ENCODE measurements at places on chromosomes 2 and 18.

GRCh38 chr18:37409878-37410277, 155.7 kb downstream of the CELF4 start:
- DNase-seq: no peak

DNA sequence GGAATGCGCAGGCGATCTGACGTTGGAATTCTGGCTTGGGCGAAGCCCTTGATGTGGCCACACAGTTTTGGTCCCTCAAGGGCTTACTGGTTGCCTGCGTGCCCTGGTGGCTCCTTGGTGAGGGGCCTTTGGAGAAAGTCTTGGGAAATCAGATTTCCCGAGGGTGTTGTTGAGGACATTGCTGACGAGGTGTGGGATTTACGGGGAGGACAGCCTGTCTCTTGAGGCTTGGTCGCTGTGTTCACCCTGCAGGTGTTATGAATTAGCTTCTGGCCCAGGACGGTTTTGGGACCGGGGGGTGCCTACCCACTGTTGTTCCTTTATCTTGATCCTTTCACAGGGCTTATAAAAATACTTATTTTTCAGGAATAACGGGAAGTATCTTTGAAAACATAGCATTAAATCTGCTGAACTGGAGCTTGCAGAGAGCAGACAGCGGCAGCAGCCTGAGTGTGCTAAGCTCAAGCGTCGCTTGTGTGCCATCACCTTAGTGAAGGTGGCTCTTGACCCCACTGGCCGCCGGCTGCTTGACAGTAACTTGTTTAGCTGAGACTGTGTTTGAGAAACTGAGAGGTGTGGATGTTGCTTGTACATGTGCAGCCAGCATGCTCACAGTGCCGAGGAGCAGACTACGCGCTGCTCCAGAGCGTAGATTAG, 4.2 kb downstream of the CTDP1 start:
- no peak for DNase-seq

DNA sequence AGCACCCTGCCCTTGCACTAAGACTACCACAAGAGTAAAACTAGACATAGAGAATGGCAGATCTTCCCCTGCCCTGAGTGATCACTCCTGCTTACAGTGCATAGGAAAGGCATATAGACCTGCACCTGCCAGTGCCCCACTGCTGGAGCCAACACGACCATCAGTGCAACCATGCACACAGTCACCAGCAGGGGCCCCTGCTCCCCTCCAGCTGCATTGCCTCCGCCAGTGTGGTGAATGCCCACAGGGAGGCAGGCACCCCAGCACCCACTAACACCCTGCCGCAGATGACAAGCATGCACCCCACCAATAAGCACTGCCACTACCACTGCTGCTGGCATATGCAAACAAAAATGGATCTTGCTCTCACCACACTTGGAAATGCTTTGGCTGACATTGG, 478.8 kb downstream of the ADCYAP1 start:
- DNase-seq: no peak

DNA sequence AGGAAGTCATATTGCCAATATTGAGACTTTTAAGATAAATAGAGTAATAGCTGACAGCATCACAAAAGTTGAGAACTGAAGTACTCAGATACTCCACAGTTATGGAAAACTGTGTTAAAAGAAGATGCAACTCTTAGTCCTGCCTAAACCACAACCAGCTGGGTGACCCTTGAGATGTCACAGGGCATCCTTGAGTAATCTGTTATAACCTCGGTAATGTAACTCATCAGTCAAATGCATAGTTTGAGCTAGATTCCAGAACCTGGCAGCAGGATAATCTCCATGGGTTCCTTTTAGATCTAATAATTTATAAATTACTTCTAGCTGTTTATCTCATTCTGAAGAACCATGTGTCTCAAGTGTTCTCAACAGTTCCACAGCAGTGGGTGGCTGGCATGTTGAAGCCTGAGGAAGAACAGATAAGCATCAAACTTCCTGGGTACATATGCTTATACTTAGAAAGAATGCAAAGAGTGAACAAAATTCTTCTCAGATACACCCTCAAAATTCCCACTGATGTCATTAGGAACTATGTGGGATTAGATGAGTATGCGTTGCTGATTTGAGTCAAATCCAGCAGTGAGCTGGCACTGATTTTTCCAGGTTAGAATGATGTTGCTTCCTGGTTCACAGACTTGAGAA, 304.1 kb upstream of the ERBB4 start:
- DNase-seq: no peak

GRCh38 chr2:11703700-11704099, 33.7 kb upstream of the NTSR2 start:
- no peak for DNase-seq

DNA sequence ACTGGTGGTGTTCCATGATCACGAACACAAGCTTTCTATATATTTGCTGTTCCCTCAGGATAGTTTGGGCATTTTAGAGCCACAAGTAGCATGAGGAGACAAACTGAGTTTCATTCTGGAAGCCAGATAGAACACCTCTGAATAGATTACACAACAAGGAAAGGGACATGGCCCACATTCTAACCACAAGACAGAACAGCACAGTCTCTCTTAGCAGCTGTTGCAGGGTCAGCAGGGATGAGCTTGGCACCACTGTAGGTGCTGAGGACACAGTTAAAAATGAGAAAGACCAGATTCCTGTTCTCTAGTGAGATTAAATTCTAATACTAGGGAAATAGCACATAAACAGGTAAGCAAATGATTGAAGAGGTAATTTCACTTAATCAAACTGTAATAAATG, 235.3 kb downstream of the ZNF407 start:
- DNase-seq: no peak

DNA sequence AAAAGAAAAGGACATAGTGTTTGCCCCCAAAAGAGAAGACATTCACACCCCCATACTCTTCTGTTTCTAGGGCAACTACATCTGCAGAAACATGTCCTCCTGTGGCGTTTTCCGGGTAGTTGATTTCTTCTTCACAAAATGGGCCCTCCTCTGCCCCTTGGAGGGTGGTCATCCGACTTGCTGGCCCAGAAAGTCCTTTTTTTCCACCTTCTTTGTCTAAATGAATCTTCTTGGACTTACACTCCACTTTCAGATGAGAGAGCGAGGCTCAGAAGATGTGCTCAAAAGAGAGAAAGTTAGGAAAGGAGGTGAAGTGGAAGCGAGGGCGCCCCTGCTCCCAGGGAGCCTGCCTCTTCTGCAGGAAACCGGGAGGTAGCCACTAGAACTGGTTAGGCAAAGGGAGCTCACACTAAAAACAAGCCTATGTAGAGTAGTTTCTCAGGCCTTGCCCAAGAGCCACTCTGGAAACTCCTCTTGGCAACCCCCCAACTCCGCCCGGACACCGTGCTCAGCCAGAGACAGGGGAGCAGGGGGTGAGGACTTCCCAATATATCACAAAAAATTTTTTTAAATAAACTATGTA, 10.2 kb upstream of the SIX3 start:
- DNase-seq: no peak

GRCh38 chr2:10301941-10302478, 694 bp upstream of the HPCAL1 start:
- no peak for DNase-seq

GRCh38 chr2:71715951-71716696, 262.8 kb downstream of the DYSF start:
- no peak for DNase-seq

GRCh38 chr2:241795021-241795999, 13.7 kb upstream of the NEU4 start:
- no peak for DNase-seq

DNA sequence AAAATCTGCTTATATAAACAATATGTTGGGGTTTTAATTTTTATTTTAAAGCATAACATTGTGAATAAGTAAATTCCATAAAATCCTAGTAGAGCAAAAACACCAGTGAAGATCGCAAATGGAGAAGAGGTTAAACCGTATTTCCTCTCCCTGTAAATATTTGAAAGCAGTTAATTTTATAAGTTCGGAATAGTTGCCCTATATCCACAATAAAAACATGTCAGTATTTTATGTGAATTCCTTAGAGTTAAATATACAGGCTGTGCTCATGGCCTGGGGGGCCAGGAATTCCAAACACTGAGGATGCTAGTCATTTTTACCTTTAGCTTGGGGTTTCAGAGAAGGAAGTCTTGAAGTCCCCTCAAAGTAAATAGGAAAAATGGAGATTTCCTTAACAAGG, 135.0 kb downstream of the FIGN start:
- DNase-seq: no peak

DNA sequence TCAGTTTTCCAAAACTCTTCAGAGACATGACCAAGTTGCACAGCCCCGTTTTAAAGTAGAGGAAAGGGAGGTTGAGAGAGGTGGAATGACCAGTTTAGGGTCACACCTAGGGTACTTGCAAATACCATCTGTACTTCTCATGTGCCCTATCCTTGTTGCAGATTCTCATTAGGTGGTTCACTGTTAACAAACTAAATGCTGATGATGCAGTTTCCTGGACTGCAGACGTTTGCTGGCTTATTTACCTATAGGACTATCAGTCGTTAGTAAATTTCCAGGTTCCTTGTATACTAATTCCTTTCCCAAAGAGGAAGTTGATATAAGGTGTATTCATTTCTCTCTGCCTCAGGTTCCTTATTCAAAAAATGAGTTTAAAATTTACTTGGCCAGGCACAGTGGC, 1.4 kb downstream of the FARP2 start:
- no peak for DNase-seq

DNA sequence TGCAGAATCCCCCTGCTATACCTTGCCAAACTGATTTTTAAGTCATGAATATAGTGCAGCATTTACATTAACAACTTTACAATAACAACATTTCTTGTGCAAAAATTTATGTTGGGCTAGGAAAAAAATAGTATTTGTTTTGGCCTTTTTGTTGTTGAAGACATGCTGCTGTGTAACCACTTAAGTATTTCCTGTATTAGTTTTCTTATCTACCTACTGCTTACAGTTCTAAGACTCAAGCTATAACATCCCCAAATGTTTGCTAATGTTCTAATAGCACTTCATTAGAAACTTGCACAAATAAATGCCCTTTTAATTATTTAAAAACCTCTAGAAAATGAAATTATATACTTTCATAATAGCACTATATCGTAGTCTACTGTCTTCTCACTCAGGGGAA, 154.3 kb upstream of the DOCK10 start:
- no peak for DNase-seq

DNA sequence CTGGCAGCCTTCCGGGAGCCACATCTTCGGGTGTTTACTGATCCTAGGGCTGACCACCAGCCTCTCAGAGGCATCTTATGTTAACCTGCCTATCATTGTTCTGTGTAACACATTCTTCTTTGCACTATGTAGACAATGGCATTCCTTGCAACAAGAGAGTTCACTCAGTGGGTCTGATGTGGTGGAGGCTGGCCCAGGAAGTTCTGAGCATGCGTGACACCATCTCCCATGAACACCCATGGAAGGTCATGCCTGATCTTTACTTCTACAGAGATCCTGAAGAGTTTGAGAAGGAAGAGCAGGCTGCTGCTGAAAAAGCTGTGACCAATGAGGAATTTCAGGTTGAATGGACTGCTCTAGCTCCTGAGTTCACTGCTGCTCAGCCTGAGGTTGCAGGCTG, 15.3 kb upstream of the ALMS1 start:
- no peak for DNase-seq

DNA sequence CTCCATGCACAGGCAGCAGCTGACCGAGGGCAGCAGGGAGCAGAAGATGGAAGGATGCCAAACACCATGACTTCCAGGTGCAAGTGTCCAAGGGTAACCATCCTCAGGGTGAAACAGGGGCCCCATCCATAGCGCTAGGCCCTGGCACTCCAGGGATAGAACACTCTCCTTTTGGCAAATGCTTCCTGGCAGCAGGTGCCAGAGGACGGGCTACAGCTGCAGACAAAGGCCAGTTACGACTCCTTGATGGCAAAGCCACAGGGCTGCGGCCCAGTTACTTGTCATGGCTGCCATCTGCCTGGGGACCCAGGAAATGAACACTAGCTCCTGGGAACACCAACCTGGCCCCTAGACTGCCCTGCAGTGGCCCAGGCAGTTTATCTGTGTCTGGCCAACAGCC, 178.8 kb downstream of the TMEM163 start:
- DNase-seq: no peak

DNA sequence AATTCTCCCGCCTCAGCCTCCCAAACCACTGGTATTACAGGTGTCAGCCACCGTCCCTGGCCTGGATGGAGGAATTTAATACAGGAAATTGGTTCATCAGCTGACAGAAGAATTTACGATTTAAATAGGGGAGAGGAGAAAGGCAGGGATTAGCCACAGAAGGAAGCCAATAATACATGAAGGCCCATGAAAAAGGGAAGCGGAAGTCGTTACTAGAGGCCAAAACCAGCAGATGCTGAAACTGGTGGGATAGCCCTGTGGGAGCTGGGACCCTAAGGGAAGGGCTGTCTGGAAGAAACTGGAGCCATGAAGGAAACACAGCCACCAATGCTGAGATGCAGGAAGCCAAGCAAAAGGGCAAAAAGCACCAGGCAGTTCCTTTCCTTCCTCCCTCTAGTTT, 163.7 kb upstream of the RMP24 start:
- no peak for DNase-seq

DNA sequence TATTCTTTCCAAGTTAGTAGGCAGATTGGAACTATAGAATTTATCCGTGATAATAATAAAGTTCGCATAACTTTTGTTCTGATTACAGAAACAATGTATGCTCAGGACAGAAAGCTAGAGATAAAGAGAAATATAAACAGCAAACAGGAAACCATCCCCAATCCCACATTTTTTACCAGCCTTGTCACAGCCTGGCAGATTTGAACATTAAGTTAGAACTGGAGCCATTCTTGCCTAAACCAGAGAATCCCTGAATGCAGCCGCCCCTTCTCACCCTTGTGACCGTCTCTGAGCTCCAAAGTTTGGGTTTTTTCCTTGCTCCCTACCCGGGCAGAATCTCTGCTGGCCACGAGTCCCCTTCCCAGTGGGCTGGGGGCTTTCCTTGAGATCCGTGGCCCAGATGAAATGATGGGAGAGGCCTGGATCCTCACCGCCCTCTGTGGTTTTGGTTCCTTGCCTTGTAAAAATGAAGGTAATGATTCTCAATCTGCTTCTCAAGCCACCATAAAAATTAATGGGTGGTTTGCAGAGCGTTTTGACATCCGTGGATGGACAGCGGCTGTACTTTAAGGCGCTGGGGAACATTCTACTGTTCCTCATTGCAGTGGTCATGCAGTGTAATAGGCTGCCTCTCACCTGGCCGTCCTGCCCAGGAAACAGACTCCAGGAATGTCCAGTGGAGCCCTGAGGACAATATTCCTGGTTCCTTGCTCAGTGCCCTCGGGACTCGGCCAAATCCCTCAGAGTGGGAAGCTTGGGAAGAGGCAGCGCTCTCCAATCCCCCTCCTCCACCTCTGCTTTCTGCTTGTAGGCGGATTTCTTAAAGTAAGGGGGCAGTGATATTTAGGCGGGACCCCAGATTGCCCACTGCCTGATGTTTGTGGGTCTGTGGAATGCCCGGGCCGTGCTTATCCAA, 1.6 kb downstream of the SH3BP4 start:
- DNase-seq: peak; percentile 46

DNA sequence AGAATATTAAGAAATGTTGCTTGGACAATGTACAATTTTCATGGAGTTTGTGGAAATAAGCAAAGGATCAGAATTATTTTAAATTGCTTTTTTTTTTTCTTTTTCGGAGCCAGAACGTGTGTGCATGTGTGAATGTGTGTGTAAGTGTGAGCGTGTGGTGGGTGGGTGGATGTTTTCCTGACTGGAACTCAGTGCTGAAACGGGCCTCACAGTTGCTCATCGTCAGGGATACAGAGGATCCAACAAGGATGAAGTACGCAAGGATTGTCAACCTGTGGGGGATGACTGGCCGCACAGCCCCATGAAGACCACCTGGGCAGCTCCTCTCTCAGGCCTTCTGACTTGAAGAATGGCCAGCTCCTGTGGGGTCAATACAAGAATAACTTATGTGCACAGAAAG, 17.5 kb downstream of the IL1B start:
- no peak for DNase-seq

GRCh38 chr2:135152361-135152760, 100.3 kb downstream of the RAB3GAP1 start:
- DNase-seq: no peak

Data from globus pallidus (tissue), 1 donor.